SW 1271 (cell line): ENCODE measurements at places on chromosomes 4 and X.
A peak's percentile ranks its signal among the peaks of the same experiment; 100 is the strongest.

DNA sequence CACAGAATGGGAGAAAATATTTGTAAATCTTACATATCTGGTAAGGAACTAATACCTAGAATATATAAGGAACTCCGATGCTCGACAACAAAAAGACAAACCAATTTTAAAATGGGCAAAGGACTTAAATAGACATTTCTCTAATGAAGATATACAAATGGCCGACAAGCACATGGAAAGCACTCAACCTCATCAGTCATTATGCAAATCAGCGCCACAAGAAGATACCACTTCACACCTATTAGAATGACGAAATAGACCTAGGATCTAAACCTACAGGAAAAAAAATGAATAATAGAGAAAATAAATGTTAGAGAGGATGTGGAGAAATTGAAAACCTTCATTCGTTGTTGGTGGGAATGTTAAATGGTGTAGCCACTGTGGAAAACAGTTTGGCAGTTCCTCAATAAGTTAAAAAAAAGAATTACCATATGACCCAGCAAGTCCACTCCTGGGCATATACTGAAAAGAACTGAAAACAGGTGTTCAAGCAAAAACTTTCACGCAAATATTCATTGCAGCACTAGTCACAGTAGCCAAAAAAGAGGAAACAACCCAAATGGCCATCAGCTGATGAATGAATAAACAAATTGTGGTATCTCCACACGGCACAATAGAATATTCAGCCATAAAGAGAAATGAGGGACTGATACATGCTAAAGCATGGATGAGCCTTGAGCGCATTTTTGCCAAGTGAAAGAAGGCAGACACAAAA lies 57.3 kb upstream of the WDR19 start:
- no peak for DNase-seq

- no peak for DNase-seq
Measured at GRCh38 chrX:130878350-130879341, 24.4 kb downstream of the ENOX2 start.

DNA sequence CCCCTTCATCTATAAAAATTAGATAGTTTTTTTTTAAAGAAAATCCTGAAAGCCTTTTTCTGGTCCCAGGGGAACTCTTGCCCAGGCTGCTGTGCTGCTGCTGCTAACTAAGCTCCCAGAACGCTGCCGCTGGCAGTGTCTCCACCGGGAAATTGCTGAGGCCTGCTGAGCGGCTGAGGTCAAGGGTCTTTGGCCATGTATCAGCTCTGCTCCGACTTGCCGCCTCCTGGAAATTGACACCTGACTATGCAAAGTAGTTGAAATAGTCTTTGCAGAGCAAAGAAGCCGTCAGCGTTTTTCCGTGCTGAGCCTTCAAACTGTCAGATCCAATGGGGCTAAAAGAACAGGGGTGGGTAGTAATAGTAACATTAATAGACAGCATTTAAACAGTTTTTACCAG lies 839 bp downstream of the QDPR start:
- DNase-seq = no peak

DNA sequence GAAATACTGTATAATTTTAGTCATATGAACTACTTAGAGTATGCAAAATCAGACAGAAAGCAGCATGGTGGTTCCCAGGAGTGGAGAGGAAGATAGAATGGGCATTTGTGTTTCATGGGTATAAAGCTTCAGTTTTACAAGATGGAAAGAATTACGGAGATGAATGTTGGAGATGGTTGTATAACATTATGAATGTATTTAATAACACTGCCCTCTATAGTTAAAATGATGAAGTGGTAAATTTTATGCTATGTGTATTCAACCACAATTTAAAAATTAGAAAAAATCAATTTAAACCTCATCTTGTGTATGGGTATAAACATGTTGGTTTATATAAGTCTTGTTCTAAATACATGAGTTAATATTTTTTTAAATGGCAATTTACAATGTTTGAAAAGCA lies 521.1 kb downstream of the FSTL5 start:
- no peak for DNase-seq

- DNase-seq = no peak
Measured at GRCh38 chrX:109795682-109796081, 62.6 kb upstream of the ACSL4 start.

DNA sequence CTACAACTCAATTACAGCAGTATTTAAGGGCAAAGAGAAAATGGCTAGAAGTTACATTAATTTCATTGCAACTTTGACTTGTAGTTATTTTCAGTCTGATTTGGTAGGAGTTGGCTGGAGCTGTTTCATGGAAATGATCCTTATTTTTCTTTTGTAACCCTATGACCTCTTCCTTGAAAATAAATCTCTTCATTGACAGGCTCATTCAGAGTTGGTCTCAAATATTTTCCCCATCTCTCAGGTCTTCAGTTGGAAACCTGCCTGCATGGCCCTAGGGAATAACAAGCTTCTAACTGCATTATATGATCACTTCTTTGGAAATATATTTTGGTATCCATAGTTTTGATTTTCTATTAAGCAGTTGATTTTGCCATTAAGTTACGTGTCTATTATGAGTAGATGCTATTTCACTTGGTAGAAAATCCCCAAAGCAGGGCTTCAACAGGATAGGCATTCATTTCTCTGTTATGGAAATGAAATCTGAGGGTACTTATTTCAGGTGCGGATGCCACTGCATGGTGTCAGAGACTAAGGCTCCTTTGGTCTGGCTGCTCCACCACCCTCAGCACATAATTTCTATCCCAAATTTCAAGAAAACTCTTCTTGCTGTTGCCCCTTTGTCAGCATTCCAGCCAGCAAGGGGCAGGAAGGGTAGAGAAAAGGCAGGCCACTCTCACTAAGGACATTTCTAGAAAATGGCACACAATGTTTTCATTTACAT lies 502.5 kb downstream of the SPRY1 start:
- DNase-seq = no peak

GRCh38 chr4:45284400-45285085 lies 558.2 kb upstream of the GNPDA2 start:
- DNase-seq = no peak

GRCh38 chr4:7132249-7132648 lies 60.1 kb upstream of the SORCS2 start:
- DNase-seq = no peak

GRCh38 chr4:1357356-1358248 lies 10.6 kb downstream of the UVSSA start:
- DNase-seq = no peak

DNA sequence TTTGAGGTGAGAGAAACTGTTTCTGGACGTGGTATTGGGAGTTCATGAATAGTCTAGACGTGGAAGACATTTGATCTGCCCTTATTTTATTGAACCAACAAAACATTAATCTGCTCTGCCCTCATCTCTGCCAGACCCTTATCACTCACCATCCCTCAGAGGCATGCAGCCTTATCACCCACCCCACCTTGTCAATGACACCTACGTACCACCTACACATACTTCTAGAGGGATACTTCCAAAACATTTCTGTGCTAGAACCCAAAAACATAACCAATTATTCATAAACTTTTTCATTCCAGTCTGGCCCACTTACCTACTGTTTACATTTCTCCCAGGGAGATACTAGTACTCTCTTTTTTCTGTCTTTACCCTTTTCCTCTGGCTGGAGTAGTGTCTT lies 105.2 kb downstream of the RS1 start:
- no peak for DNase-seq

GRCh38 chrX:83966347-83966746 lies 105.4 kb downstream of the CYLC1 start:
- no peak for DNase-seq

GRCh38 chrX:11352296-11352741 lies 59.1 kb downstream of the AMELX start:
- no peak for DNase-seq

- no peak for DNase-seq
Measured at GRCh38 chr4:176011529-176011928, 54.1 kb upstream of the WDR17 start.

- no peak for DNase-seq
Measured at GRCh38 chr4:123606336-123606735, 209.7 kb downstream of the SPRY1 start.

DNA sequence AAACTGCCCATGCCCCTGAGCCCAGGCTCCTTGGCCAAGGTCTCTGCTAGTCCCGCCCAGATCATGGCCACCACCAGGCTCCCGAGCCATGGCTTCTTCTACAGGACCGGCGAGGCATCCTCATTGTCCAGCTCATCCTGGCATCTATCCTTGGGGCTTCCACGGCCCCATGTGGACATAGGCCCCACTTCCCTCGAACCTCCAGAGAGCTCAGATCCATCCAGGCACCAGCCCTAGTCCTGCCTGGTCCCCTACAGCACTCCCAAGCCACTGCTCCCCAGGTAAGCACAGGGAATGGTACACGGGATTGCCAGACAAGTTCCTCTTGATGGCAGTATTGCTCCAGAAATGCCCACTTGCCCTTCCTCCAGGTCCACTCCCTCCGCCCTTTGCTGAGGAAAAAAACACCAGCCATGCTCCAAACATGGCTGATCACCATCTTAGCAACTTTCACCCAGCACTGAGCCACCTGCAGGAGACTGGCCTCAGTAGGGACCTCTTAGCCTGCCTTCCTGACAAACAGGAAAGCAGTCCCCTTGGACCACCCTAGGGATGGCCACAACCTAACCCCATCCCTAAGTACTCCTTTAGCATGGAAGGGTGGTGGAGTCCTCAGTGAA lies 272.1 kb upstream of the AGTR2 start:
- no peak for DNase-seq

DNA sequence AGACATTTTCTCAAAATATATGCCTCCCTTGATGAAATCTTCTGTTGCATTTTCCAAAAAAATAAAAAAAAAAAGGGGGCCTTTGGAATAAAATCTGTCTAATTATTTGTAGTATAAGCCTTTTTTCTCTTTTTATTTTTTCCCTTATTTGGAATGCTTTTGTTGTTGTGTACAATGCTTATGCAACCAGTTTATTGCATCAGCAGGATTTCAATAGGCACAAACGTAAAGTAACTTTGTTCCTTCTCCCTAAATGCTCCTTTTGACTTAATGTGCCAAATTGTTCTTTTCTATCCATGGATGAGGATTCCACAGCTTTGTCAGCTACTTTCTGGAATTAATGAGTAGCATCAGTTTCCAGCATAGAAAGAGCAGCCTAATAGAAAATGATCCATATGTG lies 59.6 kb upstream of the HPGD start:
- DNase-seq = no peak

- DNase-seq = peak; percentile 24
Measured at GRCh38 chr4:76194325-76194724, 19.3 kb downstream of the SCARB2 start.

GRCh38 chr4:8917868-8918783 lies 46.5 kb upstream of the HMX1 start:
- DNase-seq = peak; percentile 15

- no peak for DNase-seq
Measured at GRCh38 chrX:145292218-145292617, 44.9 kb downstream of the SPANXN1 start.

DNA sequence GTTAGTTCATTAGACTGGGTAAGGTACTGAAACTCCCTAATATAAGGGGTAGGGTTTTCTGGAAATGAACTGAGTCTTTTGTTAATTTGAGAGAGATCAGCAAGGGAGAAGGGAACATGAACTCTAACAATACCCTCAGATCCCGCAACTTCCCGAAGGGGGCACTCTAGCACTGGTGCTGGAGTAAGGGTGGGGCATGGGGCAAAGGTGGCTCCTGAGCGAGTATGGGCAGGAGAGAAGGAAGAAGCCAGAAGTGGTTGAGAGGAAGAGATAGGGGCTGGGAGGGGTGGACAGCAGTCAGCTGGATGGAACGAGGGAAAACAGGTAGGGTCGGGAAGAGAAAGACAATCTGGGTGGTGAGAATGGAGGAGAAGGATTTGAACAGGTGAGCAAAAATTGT lies 183.2 kb upstream of the MAGEE2 start:
- DNase-seq = no peak

GRCh38 chr4:177356206-177356605 lies 46.5 kb downstream of the NEIL3 start:
- no peak for DNase-seq

DNA sequence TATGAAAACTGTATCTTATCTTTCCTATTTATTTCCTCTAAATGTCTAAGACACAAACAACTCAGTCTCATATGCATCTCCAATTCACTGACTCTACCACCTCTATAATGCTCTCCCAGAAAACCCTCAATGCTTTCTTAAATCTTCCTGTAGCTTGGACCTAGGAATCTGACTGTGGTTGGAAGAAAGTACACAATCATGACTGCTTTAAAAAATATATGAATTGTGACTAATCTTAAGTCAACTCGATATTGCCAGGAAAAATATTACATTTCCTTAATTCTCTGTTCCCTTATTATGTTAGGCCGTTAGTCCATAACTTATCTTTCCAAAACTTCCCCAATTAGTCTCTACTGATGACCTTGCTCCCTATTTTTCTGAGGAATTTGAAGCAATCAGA lies 87.0 kb downstream of the SPCS3 start:
- DNase-seq = no peak

DNA sequence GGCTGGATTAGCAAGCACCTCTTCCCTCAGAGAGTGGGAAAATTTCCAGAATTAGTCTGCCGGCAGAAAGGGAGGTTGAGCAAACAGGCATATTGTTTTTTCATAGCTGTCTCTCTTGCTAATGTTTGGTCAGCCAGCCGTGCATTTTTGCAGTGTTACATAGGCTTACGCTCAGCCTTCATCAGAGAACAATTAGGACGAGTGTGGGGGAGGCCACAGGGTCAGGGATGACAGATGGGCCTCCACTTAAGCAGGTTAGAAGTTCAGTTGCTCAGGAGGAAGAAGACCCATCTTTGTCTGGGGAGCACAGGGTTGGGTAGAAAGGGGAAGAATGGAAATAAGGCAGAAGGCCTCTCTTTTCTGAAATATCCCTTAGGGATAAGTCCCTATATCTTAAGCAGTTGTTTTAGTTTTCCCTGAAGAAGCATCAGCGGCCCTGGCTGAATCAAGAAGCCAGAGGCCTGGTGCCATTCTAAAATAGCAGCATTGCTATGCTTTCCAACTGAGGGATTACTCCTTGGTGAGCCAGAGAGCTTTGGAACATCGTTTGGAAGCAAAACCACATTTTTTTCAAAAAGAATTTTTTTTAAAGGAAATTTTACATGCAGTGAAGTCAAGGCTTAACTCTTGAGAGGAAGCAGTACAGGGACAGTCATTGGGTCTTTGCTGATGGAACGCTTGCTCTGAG lies 118.8 kb downstream of the SMIM20 start:
- no peak for DNase-seq

DNA sequence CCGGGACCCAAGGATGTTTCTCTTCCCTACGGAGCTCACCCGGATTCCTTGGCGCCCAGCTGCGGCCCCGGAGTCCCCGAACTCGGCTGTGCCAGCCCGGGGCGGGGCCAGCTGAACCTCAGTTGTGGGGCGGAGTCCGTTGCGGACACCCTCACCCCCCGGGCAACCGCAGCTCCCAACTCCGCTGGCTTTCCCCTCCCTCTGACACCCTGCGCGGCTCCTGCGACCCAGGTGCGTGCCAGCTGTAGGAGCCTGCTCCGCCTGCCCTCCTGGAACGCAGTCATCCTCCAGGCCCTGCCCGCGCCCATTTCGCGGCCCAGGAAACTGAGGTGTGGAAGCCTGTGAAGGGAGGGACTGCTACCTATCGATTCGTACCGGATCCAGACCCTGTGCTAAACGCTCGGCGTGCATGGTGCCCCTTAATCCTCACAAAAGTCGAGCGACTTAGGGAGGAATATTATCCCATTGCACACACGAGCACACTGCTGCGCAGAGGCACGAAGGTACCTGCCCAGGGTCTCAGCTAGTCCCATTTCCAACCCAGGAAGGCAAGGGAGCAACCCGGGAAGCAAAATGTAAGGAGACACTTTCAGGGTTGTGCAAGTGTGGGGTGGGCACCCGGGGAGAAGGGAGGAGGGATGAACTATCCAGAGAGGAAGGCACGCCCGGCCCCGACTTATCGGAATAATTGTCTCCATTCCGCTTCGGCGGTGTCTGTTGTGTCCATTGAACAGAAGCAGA lies 12.3 kb downstream of the MSX1 start:
- DNase-seq = no peak
